Stimulated activated CD4-positive, alpha-beta T cell treated with anti-CD3 and anti-CD28 coated beads, Interleukin-2, amount 100 ng/mL, for 48 hours (primary cell): ENCODE measurements at places on chromosomes 5 and 9.

DNA sequence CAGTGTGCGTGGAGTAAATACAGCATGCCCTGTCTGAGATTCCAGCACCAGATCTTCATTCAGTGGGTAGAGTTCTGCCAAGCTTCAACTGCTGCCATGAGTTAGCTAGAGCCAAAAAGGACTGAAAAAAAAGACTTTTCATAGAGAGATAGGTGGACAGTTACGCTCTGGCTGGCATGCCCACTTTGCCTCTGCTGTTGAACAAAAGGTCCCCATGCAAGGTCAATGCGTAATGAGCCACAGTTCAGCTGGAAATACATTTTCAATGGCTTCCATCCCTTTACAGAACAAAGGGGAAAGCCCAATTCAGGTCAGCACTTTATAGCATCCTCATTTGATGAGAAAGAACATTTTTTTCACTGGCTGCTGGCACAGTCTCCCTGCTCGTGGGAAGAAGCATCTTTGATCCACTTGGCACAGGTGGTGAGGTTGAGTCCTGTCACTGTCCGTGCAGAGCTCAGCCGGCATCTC lies 86.9 kb upstream of the ERCC6L2 start:
- DNase-seq, result no peak

GRCh38 chr9:72618811-72619210 lies 97.4 kb downstream of the TMC1 start:
- no peak for DNase-seq

GRCh38 chr9:91711755-91712601 lies 238.1 kb downstream of the ROR2 start:
- peak; percentile 47 for DNase-seq

GRCh38 chr5:116509483-116510244 lies 65.0 kb downstream of the SEMA6A start:
- DNase-seq, result no peak

DNA sequence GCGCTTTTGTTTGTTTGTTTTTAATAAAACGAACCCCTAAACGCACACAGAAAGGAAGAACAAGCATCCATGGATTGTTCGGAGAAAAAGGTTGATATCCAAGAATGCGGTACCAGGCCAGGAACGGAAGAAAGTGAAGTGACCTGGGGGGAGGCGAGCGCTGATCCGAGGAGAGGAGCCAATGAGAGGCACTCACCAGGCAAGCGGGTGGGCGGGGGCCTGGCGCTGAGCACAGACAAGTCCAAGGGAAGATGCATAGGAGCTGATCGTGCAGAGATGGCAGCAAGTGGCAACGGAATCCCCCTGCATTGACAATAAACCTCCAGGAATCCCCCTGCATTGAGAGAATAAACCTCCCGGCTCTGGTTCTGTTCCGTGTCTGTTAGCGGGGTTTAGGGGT lies 8.4 kb downstream of the OBP2B start:
- no peak for DNase-seq

GRCh38 chr5:146034127-146034526 lies 71.2 kb downstream of the PLAC8L1 start:
- DNase-seq, result no peak

DNA sequence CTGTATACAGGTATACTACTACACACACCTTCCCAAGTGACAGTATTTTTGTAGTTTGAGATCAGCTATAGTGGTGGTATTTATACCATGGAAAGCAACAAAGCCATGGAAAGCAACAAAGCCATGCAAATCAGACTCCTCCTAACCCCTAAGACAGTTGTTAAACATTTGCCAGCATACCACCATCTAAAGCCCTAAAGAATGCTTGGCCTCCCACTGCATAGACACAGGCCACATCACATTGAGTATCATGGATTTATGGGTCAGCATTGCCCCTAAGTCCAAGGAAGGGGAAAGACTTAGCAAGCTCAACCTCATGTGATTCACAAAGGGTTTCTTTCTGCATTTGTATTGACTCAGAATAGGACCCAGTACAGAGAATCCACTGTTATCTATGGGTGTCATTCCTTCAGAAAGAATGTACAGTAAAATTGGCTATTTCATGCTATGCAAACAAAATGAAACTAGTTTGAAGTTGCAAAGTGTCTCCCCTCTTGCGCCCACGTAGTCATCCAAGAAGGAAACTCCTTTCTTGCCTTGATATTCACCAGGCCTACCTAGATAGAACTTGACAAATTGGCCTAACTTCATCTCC lies 70.4 kb upstream of the IQGAP2 start:
- DNase-seq, result no peak

DNA sequence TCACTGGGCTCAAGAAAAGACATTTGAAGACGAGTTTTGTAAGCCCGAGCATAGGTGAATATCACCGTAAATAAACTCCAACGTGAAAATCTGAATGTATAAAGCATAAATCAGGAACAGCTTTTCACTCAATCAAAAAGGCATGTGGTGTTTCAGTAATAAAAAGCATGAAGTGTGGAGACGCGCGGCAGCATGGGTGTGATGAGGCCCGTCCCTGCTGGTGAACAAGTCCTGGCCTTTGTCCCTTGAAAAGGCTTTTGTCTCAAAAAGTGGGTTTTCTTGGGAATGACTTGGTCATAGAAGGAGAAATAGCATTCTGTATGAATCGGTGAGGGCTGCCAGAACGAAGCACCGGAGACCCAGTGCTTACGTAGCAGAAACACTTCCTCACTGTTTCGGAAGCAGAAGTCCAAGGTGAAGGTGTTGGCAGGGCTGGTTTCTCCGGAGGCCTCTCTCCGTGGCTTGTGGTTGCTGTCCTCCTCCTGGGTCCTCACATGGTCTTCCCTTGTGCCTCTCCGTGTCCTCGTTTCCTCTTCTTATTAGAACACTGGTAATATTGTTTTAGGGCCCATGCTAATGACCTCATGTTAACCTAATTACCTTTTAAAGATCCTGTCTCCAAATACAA lies 24.9 kb downstream of the ROPN1L start:
- no peak for DNase-seq

- DNase-seq, result no peak
These were observed 10.9 kb downstream of the SEMA5A start for GRCh38 chr5:9534881-9535517.

GRCh38 chr5:178192244-178192643 lies 5.1 kb upstream of the GMCL2 start:
- no peak for DNase-seq

GRCh38 chr9:17160327-17160726 lies 25.5 kb downstream of the CNTLN start:
- no peak for DNase-seq

DNA sequence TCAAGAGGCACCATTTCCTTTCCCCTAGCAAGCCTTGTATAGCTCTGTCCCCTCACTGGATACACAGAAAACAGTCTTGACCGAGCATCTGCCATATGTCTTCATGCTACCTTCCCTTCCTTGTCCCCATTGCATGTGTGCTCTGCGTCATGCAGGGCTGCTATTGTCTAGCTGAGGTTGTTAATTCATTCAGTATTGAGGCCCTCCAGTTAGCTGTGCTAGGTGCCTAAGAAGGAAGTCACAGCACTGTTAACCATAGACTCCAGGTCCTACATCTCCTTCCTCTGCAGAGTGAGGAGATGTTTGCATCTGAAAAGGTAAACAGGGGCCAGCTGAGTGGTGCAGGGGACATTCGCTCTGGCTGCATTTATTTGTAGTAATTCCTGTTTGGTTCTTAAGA lies 48.2 kb downstream of the SLC1A3 start:
- no peak for DNase-seq

DNA sequence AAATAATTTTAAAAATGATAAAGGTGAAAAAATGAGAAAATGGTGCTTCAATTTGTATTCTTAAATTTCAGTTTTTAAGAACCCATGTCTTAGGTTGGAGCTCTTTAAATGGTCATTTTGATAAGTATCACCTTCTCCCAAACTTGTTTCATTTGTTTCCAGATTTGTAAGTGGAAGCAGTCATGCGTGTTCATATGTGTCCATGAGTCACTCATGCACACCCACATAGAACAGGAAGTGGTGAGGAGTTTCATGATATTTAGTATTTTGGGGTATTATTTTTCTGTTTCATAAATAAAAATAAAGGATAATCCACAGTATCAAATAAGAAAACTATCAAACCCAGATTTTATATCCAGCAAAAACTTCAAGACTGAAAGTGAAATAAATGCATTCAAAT lies 570.4 kb upstream of the ST8SIA4 start:
- DNase-seq, result no peak

DNA sequence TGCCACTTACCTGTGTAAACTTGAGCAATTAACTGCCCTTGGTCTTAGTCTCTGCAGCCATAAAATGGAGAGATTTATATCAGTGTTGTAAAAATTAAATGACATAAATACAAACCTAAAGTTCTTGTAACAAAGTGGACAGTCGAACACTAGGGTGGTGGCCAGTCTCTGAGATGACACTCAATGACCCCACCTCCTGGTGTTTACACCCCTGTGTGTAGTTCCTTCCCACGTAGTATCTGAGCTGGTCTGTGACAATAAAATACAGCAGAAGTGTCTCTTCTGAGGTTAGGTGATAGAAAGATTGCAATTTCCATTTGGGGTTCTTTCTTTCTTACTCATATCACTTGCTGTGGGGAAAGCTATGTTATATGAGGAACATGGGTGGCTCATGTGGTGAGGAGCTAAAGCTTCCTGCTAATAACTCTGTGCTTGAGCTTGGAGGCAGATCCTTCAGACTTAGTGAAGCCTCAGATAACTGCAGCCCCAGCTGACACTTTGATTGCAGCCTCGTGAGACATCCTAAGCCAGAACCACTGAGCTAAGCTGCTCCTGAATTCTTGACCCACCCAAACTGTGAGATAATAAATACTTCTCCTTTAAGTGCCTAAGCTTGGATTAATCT lies 173.4 kb upstream of the CHD1 start:
- no peak for DNase-seq
